ENCODE measurements at places on chromosomes 3 and 15.
A peak's percentile ranks its signal among the peaks of the same experiment; 100 is the strongest.

- DNase-seq: no peak
Measured at GRCh38 chr3:9884555-9885165, 4.6 kb upstream of the CIDEC start.

DNA sequence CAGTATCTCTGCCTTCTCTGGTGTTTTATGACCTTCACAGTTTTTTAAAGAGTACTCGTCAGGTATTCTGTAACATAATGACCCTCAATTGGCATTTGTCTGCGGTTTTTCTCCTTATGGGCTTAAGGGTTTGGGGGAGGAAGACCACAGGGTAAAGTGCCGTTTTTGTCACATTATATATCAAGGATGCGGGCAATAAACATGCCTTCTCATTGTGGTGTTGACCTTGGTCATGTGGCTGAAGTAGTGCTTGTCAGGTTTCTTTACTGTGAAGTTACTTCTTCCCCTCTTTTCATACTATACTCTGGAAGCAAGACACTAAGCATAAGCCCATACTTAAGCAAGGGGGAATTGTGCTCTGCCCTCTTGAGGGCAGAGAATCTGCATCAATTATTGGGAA lies 16.6 kb downstream of the CAPN3 start:
- no peak for DNase-seq

- DNase-seq: peak; percentile 42
Measured at GRCh38 chr15:74906067-74906449, 593 bp downstream of the FAM219B start.

GRCh38 chr3:107425033-107425432 lies 47.8 kb downstream of the CCDC54 start:
- DNase-seq: no peak

GRCh38 chr15:42371096-42371495 lies 11.8 kb downstream of the CAPN3 start:
- no peak for DNase-seq

DNA sequence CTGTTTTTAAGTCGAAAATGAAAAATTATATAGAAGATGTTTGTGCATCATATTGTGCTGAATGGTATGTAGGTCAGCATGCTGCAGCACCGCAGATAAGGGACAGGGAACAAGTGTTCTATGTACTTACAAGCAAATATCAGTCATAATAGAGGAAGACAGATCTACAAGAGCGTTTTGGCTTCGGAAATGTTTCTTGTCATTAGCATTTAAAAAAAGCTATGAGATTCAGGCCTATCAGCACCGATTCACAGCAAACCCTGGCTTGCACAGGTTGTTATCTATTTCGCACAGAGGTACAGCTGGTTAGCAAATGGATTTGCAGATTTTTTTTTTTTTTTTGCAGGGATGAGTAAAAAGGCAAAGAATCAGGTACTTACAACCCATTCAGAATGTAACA lies 204.2 kb upstream of the TBC1D5 start:
- no peak for DNase-seq

GRCh38 chr3:168273917-168274316 lies 178.2 kb upstream of the GOLIM4 start:
- DNase-seq: no peak

DNA sequence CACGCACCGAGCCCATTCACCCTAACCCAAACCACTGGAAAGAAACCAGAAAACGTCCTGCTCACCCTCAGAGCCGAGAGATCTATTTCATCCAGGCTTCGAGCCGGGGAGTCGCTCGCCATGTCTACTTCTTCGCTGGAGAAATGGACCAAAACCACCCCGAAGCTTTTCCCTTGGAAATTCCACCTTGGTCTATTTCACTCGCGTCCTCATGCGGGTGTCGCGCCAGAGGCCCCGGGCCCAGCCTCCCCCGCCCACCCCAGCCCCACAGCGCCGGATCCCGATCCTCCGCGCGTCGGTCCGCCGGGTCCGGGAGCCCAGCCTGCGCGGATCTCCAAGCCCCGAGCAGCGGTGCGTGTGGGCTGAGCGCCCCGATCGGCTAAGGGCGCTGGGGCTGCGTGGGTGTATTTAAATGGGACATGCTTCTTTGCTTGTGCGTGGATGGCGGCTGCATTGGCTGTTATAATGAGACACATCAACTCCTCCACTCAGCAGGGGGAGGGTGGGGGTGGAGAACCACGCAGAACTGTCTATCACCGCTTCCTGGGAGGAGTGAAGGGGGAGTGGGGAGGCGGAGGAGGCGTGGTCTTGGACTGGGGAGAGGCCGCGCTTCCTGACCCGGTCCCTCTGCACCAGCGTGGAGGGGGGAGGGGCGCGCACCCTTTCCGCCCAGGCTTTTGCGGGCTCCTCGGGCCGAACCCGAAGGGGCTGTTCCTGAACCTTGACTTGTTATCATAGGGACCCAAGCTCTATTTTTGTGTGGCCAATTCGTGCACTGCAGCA lies at the start of gene TNIK:
Gene TNIK, minus strand, starts transcription at position 464 of the 783 bp plus-strand sequence. Its CDS starts 342 bp downstream, at position 122.
- peak; percentile 98 for DNase-seq

GRCh38 chr15:91465696-91466095 lies 365.6 kb downstream of the SV2B start:
- no peak for DNase-seq
